ENCODE measurements at places on chromosomes 16 and 17.

DNA sequence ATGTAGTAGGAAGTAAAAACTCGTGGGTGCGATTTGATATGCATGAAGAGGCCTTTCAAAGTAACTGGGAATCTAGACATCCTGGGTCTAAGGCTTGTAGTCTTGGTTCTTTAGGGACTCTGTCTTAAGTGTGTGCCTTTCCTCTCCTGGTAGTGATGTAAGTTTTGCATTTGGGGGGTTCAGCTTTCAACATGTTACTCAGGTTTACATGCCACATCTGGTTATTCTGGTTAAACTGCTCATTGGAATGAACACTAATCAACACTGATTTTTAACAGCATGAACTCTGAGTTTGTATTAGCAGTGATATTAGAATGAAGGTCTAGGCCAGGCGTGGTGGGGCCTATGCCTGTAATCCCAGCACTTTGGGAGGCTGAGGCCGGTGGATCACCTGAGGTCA, 15.1 kb downstream of the PGS1 start:
- no peak for DNase-seq

- no peak for DNase-seq
Measured at GRCh38 chr16:2761472-2761871, 9.0 kb downstream of the SRRM2 start.

GRCh38 chr17:51699303-51699702, 439.0 kb downstream of the UTP18 start:
- no peak for DNase-seq

DNA sequence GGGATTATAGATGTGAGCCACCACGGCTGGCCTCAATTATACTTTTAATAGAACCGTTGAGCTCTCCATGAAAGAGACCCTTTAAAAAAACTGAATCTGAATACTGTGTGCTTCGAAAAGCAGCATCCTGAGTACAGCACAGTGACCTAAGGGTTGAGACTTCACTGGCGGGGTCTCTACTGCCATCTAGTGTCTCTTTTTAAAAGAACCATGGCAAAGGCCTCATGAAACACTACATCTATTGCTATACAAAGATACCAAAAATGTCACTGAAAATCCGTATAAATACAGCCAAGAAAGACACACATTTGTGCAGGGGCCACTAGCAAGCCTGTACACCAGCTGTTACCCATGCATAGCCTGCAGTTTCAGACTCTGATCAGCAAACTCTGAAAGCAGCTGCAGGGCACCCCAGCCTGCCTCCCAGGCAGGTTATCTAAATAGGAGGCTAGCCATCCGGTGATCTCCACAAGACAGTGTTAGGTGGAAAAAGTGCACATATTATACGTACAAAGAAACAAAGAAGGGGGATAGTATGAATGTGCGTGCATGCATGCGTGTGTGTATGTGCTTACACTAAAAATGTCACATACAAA, 35.3 kb downstream of the NPLOC4 start:
- DNase-seq, result no peak

DNA sequence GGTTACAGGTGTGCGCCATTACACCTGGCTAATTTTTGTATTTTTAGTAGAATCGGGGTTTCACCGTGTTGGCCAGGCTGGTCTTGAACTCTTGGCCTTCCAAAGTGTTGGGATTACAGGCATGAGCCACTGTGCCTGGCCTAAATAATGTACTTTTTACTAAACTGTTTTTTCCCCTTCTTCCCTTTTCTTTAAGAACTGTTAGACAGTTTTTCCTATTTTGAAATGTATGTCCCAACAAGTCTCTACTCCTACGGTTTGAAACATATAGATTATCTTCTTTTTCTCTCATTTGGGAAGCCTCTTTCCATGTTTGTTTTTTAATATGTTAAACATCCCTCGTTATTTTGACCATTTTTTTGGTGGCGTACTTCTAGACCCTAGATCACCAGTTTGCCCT, 9.6 kb downstream of the UTP18 start:
- no peak for DNase-seq

GRCh38 chr16:46638947-46639925, 18.1 kb upstream of the SHCBP1 start:
- no peak for DNase-seq

DNA sequence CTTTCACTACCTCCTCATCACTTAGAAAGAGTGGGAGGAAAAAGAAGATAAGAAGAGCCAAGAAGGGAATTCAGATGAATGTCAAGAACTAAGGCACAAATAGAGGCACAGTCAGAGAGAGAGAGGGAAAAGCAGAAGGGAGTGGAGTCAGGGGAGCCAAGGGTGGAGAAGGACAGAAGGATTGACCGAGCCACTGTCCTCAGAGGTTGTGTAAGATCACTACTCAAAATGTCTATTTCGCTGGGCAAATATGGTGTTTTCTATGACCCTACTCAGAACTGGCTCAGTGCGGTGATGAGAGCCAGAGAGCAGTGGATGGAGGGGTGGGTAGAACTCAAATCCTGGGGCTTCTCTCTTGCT, 139.2 kb upstream of the HS3ST2 start:
- DNase-seq, result no peak

DNA sequence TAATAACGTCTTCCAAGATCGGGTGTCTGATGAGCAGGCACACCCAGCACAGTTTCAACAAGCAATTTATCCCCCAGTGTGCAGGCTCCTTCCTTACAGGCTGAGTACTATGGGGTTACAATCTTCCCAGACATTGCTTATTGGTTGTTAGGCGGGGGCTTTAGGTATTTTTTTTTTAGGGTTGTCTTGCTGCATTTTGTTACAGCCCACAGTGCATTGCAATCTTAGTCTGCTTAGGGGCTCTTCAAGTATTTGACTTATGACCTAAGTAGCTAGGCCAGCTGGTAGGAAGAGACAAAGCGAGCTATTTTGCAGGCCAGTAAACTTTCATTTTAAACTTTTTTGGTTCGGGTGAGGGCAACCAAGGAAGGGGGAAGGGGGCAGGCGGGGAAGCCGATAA, 5.8 kb downstream of the PLD6 start:
- no peak for DNase-seq

- DNase-seq, result no peak
Measured at GRCh38 chr17:71681427-71682173, 439.2 kb upstream of the SOX9 start.

DNA sequence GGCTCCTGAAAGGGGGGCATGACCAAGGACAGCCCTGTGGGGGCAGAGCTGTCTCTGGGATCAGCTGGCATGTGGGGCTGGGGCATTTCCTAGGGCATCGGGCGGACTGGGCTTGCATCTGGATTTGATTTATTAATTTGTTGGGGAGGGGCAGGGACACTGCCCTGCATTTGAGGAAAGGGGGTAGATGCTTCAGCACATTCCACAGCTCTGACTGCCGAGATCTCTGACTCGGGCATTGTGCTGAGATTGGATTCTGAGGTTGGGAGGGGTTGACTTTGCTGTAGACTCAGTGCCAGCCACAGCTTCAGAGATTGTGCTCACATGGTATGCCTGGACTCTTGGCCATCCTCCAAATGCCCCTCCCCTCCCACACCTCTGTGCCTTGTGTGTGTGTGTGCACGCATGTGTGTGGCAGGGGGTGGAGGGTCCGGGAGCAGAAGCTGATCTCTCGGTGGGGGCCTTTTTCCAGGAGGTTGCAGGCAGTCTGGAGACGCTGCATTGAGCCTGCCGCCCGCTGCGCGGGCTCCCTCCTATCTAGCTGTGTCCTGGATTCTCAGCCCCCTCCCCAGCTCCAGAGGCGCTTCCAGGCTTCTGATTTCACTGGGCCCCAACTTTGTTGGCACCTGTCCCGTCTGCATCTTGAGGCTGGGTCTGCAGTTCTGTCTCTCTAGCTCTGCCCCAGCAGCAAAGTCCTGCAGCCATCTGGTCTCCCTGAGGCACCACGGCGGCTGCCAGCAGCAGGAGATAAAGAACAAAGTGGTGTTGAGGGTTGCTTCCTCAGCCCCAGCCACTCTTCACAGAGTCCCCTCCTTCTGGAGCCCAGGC, 14.9 kb downstream of the IGFBP4 start:
- DNase-seq, result no peak

DNA sequence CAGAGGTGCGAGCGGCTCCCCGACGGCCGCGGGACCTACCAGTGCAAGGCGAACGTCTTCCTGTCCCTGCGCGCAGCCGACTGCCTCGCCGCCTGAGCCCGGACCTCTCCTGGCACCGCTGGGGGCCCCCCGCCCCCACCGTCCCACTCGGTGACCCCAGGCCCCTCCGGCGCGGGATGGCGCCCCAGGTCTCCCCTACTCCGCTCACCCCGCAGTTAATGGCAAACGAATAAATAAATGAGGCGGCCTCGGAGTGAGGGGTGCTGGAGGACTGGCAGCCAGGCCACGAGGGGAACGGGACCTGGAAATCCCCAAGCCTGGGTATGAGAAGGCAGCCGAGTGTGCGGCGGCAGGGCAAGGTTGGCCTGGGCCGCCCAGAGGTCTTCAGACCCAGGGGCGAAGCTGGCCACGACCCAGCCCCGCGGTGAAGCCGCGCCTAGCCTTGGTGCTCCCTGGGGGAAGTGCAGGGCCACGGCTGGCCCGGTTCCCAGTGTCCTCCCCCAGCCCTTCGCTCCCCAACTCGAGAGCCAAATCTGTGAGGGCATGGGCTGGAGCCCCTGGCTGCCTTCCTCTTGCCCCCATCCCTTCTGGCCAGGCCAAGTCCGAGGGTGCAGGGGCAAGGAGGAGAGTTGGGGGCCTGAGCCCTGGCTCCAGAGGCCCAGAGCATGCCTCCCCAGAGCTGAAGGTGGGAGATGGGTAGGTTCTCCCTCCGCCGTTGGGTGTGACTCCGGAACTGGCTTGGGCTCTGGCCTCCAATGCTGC, 796 bp downstream of the NPB start:
- no peak for DNase-seq

- DNase-seq, result no peak
Measured at GRCh38 chr16:88649924-88650748, 717 bp downstream of the CYBA start.

DNA sequence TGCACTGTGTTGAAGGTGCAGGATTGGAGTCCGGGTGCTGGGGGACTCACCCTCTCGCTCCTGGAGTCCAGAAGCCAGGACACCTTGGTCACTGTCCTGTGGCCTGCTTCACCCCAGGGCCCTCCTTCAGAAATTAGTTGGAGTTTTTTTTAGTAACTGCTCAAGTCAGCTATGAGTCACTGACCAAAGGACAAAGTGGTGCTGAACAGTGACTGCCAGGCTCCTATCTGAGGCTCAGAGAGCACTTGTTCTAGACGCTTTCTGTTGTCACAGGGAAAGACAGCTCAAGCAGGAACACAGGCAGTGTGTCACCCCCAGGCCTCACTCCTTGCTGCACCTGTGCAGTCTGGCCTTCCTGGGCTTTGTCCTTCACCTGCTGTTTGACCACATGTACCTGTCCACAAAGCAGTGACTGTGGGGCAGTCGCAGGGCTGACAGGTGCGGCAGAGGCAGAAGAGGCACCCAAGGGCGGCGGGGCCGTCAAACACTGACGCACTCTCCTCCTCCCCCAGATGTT, 4.1 kb upstream of the FAAP100 start:
- no peak for DNase-seq

DNA sequence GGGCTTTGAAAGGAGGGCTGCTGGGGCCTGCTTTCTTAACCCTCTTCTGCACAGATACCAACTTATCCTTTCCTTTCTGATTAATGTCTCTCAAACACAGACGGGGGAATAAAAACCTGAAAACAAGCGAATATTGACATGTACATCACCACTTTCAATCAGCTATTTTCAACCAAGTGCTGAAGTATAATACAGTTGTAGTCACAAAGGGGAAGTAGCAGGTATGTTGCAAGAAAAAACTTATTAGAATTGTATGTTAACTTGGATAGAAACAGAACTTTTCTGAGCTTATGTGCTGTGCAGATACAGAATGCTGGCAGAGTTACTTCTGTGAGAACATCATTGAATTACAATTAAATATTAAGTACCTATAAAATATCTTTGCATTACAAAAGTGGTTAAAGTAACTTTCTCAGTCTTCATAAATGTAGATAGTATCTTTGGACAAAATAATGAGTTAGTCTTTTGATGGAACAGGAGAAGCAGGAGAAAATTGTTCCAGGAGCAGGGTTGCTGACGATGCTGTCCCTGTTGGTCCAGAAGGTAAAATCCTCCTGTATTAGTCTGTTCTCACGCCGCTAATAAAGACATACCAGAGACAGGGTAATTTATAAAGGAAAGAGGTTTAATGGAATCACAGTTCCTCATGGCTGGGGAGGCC, 59.5 kb downstream of the RPTOR start:
- no peak for DNase-seq

GRCh38 chr16:61792194-61792909, 243.9 kb downstream of the CDH8 start:
- no peak for DNase-seq

- DNase-seq, result no peak
Measured at GRCh38 chr16:89842471-89843408, 14.5 kb downstream of the SPIRE2 start.

DNA sequence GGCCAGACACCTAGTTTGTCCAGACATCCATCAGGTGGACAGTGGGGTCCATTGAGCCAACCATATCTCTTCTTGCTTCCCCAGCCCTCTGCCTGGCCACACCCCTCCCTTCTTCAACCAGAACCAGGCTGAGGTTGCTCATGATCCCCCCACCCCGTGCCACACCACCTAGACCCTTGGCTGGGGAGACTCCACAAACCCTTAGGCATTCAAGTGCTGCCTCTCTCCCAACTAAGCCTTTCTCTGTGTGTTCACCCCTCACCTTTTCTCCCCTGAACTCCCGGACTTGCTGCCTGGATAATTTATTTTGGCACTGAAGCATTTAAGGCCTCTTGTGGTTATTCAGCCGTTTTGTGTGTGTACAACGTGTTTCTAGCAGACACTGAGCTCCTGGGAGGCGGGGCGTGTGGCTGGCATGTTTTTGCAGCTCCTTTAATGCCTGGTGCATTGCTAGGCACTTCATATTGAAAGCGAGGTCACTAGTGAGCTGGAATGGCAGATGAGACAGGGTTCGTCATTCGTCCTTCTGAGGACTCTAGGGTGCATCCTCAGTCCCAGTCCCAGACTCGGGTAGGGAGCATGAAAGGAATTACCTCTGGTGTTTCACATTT, 28.7 kb downstream of the CACNA1G start:
- no peak for DNase-seq

- DNase-seq, result no peak
Measured at GRCh38 chr17:80561541-80562114, 17.0 kb downstream of the RPTOR start.

DNA sequence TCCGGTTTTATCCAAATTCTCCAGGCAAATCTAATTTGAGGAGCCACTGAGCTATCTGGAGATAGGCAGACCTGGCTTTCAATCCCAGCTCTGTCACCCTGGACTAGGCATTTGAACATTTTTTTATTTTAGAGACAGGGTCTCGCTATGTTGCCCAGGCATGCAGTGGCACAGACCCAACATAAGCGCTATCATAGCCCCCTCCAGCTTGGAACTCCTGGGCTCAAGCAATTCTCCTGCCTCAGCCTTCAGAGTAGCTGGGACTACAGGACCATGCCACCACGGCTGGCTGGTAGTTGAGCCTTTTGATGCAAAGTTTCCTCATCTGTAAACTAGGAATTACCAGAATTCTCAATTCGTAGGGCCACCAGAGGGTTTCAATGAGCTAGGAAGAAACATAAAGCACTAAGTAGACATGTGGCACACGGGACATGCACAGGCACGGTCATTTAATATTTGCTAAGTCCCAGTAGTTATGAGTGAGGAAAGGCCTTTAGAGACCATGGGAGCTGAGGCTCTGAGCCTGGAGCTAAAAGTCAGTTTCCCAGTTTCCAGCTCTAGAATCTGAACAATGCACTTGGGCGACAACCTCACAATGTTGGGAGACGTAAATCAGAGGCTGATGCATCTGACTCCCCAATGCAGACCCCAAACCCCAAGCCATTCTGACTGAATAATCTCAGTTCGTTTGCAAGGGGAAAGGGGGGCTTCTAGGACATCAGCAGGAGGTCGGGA, 1.1 kb downstream of the ELOB start:
- DNase-seq, result no peak

GRCh38 chr16:10862438-10862837, 14.6 kb upstream of the CIITA start:
- no peak for DNase-seq

Measured in hypothalamus (tissue), 51 donors.